Thoracic aorta (tissue), 2 donors: ENCODE measurements at places on chromosomes 7 and 10.

DNA sequence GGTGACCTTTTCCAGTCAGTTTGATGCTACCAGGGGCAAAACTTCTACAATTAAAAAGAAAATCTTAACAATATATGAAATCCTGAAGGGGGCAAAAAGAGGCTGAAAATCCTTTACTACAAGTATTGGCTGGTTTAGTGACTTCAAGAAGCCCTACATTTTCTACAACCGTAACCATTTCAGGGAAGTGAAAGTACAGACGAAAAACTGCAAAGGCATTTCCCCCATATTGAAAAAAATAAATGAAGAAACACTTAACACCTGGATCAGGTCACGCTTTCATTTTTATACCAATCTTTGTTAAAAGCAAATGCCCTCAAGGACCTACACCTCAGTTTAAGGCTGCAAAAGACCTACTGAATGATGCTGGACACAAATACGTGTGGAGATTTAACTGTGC is 38.6 kb downstream of the IL6 start:
- DNase-seq = no peak

DNA sequence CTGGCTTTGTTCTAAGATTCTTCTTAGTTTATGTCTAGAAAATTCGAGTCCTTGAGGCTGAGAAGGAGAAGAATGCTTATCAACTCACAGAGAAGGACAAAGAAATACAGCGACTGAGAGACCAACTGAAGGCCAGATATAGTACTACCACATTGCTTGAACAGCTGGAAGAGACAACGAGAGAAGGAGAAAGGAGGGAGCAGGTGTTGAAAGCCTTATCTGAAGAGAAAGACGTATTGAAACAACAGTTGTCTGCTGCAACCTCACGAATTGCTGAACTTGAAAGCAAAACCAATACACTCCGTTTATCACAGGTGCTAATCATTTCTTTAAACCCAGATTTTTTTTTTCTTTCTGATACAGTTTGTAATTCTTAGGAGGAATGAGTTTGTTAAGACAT is 6.7 kb downstream of the CEP55 start:
- DNase-seq = no peak

DNA sequence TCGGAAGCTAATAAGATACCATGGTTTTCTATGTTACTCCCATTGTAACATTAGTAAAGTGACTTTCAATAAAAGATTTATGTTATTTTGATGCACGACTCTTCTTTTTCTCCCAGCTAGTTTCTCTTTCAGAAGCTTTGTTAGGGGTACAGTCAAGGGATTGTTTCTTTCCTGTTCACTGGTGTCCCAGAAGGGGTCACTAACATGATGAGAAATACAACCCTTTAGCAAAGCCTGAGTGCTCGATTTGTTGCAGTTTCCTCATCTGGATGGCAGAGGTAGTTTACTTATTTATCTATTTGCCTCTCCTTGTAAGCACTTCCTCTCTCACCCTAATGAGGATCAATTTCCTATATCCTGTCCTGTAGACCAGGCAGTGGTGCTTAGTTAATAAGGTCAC is 17.0 kb downstream of the SRI start:
- no peak for DNase-seq

DNA sequence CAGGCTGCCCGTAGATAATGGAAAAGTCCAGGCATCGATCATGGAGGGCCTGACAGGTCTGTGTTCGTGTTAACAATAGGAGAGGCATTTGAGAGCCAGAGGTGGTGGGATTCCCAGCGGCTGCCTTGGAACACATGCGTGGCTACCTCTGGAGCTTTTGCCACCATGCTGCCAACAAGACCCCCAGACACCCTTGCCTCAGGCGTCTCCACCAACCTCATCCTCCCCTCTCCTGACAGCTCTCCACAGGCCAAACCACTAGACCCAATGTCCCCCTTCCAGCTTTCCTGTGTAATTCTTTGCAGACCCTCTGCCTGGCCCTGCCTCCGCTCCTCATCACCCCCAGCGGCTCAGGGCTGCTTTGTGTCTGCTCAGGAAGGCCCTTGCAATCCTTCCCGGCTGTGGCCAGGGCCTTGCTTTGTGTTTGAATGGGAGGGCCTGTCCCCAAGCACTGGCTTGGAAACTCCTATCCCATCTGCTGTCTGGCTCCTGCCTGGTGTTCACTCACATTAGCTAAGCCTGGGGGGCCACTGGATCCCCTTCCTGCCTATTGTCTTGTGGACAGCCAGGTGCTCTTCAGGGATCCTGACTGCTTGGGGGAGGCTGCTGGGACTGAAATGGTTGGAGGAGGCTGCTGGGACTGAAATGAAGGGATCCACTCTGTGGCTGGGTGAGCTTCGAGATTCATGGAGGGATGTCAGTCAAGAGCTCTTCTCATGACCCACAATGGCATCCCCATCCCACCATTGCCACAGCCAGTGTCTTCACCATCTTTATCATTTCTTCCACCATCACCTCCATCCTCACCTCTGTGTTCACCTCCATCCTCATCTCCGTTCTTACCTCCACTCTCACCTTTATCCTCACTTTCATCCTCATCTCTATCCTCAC is 60.8 kb upstream of the ELN start:
- no peak for DNase-seq
